ENCODE measurements at places on chromosomes 11 and 22.

- DNase-seq: no peak
Measured at GRCh38 chr22:48507171-48507570, 1320.5 kb downstream of the BRD1 start.

DNA sequence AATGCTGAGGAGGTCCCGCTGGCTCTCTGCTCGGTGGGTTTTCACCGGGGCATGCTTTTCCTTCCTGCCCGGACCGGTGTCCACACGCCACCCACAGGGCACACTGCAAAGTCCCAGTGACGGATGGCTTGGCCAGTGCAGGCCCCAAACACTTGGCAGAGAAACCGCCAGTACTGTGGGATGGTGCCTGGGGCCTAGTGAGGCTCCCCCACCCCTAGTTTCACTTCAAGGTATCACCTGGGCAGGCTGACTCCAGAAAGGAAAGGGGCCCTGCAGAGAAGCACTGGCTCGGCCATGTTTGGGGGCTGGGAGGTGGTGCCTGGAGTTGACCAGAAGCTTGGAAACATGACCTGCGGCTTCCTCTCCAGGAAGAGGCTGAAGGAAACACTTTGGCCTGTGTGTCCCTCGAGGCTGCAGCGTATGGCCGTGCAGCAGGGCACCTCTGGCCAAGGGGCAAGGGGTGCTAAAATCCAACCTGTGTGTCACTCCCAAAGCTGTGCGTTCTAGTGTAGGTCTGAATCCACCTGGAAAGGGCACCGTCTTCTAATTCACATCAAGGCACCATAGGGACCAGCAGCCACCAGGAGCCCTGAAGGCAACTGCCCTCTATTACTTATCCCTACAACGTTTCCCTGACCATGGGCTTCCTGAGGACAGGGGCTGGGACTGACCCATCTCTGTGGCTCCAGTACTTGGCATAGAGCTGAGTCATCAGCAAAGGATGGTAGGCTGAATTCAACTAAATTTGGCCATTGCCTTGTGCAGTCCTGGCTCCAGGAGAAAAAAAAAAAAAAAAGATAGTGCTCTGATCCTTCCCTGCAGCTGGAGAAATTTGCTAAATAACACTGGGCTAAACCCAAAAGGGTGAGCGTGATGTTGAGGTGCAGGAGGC lies 22.6 kb downstream of the TPBGL start:
- DNase-seq: no peak

DNA sequence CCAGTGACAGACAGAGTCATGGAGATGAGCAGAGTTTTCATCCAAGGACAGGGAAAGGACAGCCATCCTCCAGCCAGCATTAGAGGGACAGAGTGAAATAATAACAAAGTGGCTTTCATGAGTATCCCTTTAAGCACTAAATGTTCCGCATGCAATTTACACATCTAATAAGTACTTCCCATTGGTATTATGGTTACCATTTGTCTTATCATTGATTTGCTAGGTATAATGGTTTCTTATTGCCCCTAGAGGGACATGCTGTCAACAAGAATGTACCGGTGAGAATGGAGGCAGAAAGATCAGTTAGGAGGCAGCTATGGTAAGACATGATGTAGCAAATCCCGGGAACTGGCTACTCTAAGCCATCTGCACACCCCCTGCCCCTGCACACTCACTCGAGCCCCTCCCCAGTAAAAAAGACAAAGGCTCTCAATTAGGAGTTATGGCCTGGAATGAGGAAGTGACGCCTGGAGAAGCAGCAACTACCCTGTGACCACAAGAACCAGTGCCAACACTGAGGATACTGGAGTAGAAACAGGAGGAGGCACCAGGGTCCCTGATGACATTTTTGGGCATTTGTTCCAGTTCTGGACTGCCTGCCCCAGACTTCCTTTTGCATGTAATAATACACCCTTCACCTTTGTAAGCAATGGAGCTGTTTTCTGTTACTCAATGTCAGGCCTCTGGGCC lies 30.2 kb upstream of the HMGXB4 start:
- no peak for DNase-seq

GRCh38 chr11:133968300-133968699 lies 11.5 kb upstream of the IGSF9B start:
- DNase-seq: no peak

DNA sequence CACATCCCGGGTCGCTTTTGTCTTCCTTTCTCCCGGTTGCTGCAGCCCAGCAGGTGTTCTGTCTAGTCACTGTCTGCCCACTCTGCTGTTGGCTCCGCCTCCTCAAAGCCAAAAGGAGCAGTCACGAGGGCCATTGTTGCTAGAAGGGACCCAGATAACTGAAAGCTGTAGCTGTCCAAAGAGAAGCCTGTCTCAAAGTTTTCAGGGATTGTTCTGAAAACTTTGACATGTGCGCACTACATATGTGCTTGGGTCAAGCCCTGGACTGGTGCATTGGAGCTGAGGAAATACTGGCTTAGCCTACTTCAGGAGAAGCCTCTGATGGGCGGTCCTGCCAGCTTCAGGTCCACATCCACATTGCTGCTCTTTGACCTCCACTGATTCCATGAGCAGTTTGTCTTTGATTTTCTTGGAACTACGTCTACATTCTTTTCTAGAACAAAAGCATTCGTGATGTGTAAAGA lies 8.8 kb upstream of the OR2AT4 start:
- no peak for DNase-seq

DNA sequence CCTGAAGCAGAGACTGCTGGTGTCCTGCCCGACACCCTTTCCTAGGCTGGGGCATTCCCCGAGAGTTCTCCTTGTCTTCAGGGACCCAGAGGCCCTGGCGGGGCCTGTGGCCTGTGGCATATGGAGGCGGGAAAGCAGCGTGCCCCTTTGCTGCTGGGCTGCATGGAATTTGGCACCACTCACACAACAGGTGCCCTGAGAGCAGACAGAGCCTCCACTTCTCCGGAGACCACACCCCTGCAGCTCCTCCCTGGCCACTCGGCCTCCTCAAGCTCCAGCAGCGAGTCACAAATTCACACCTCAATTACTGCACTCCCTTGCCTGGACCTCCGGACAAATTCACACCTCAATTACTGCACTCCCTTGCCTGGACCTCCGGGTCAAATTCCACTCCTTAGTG lies 1375.2 kb downstream of the TBC1D22A start:
- no peak for DNase-seq

- DNase-seq: peak; percentile 55
Measured at GRCh38 chr11:7098235-7098832, 9.5 kb downstream of the RBMXL2 start.

- DNase-seq: no peak
Measured at GRCh38 chr22:35860087-35860733, 142.5 kb downstream of the APOL5 start.

Data from D341Med (cell line).